Hippocampal formation (tissue), 2 donors: ENCODE measurements at places on chromosomes 2 and 18.

GRCh38 chr18:59159986-59160385, 20.3 kb downstream of the SEC11C start:
- DNase-seq: no peak

DNA sequence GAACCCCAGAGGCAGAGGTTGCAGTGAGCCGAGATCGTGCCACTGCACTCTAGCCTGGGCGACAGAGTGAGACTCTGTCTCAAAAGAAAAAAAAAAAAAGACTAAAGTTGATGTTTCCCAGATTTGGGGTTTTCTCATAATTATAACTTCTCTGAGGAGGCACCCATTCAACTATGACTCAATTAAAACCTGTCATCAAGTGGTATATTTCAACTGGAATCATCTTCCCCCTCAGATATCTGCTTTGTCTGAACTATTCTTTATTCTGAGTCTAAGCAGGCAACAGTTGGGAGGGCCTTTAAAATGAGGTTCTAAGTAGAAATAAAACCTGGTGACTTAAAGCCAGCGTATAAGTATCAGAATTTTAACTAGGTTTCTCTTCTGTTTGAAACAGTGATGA, 88.5 kb downstream of the PTRHD1 start:
- DNase-seq: no peak

GRCh38 chr18:36734596-36734995, 94.2 kb downstream of the TPGS2 start:
- DNase-seq: no peak

GRCh38 chr18:54957996-54958395, 1.3 kb downstream of the CCDC68 start:
- no peak for DNase-seq

- DNase-seq: no peak
These were observed 145.2 kb upstream of the SYT4 start for GRCh38 chr18:43422518-43422917.
